ENCODE measurements at places on chromosomes 3 and 15.

GRCh38 chr3:40299130-40299720 is 10.3 kb upstream of the EIF1B start:
- DNase-seq, result no peak

- DNase-seq, result no peak
Observed at GRCh38 chr3:150293401-150294001, 114.6 kb upstream of the TSC22D2 start.

DNA sequence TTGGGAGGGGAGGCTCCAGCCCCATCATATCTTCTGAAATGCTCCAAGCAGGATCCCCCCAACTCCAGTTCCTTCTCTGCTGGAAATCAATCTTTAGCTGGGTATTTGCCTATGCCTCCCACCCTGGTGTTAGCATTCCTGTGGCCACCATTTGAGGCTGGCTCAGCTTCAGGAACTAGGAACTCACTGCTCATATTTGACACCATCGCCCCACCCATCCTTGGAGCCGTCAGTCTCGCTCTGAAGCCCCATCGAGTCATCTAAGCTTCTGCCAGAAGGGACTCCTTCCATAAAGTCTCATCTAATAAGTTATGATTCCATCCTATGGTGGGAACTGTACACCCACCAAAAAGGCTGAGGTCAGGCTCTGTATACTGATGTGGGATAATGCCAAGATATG is 26.4 kb downstream of the PRKCD start:
- no peak for DNase-seq

DNA sequence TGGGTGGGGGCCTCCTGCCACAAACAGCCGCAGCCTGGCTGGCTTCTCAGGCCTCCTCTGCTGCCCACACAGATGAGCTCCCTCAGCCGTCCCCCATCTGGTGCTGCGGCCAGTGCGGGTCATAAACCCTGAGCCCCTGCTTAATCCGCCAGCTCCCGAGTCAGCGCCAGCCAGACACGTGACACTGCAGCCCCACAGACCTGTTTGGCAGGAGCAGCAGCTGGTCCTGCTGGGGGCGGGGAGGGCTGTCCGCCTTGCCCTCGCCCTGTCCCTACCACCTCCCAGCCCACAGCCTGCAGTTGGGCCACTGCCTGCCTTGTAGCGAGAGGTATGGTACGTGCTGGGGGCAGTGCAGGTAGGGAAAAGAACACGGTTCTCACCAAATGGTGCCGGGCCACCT is 86.2 kb downstream of the IQSEC1 start:
- no peak for DNase-seq

- DNase-seq, result no peak
Observed at GRCh38 chr3:20130106-20130505, 55.9 kb downstream of the SGO1 start.

GRCh38 chr15:41804916-41805666 is 22.8 kb upstream of the JMJD7 start:
- no peak for DNase-seq

DNA sequence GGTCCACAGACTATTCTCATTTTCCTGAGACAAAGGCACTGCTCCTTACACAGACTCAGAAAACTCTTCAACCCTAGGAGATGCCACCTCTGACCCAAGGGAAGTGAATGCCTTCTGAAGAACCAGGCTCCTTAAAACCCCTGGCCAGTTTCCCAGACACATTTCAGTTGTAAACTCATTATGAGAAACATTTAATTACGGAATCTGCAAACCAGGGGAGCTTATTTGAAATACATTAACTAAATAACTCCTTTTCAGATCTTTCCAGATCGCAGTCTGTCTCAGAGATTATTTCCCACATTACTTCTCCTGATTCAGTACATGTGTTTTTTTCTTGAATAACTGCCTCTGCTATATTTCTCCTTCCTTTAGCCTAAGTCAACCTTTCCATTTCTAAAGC is 17.6 kb downstream of the MYO5A start:
- no peak for DNase-seq

DNA sequence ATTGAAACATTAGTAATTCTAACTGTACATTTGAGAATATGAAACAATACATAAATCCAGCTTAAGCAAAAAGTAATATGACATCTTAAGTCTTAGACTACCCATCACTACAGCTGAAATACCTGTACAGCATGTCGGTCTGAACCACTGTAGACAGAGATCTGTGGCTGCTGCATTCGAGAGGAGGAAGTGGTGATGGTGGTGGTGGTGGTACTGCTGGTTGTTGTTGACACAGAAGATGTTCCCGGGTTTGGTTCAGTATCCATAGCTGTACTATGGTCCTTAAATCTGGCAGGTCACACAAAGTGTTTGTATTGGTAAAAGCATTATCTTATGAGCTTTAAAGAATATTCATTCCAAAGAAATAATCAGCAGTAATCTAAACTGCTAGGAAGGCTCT is 2.9 kb downstream of the PHC3 start:
- DNase-seq, result no peak

DNA sequence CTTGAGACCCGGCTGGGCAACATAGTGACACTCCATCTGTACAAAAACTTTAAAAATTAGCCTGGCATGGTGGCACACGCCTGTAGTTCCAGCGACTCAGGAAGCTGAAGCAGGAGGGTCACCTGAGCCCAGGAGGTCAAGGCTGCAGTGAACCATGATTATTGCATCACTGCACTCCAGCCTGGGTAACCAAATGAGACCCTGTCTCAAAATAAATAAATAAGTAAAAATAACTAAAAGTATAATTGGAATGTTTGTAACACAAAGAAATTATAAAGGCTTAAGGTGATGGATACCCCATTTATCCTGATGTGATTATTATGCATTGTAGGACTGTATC is 38.6 kb downstream of the MYO1E start:
- no peak for DNase-seq

DNA sequence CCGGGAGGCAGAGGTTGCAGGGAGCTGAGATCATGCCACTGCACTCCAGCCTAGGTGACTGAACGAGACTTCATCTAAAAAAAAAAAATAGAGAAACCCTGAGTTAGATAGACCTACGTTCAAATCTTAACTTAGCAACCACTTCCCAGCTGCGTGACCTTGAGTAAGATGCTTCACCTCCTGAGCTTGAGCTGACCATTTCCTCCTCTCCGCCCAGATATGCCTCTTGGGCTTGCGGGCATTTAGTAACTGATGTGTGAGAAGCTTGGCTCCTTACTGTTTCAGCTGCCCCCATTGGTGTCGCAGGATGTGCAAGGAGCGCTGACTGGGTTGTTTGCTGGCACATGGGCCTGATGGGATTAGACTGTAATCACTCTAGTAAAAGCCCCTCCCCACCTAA is 26.9 kb upstream of the ATG7 start:
- DNase-seq, result no peak
